Cerebellar cortex (tissue), 1 donor: ENCODE measurements at places on chromosomes 7 and 10.

- DNase-seq: no peak
Measured at GRCh38 chr7:157987906-157988305, 599.7 kb downstream of the PTPRN2 start.

GRCh38 chr10:50152792-50153272 is 85.1 kb downstream of the WASHC2A start:
- DNase-seq: no peak

GRCh38 chr7:157941210-157941609 is 604.4 kb downstream of the DNAJB6 start:
- no peak for DNase-seq

DNA sequence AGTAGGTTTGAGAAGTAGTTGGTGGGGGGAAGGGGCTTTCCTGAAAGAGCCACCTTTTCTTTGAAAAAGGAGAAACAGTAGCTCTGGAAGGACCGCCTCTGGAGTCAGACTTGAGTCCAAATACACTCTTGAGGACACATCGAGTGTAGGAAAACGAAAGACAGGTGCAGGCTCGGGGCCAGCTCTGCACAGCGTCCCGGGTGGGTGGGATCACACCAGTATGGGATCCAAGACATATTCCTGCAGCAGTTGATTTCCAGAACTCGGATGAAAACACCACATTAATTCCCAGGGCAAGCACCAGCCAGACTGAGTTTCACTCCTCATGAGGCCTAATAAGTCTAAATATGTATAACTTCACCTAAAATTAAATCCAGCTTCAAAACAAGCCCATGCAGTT is 61.4 kb downstream of the ASB13 start:
- no peak for DNase-seq
